Breast epithelium (tissue), 4 donors: ENCODE measurements at places on chromosomes 1 and 21. TPM values are rescaled to one million over a fixed set of nuclear protein-coding genes. Genes with fewer than 3 reads are reported as not detected.

Gene SLC45A1
- total RNA-seq, result 3.6 TPM

Gene DR1
- total RNA-seq, result 31.0 TPM

Gene DISP1
- 10.5 TPM for total RNA-seq

Gene B3GALT2
- total RNA-seq, result 0.32 TPM

Gene DNAJB4
- total RNA-seq, result 39.5 TPM

Gene CELF3
- total RNA-seq, result not detected

Gene MATN1
- total RNA-seq, result not detected

Gene ARHGEF16
- total RNA-seq, result 16.2 TPM

Gene FCRL1
- not detected for total RNA-seq

Gene DCAF6
- 76.7 TPM for total RNA-seq

Gene CDCP2
- not detected for total RNA-seq
